ENCODE measurements at places on chromosomes 5 and 9. TPM values are rescaled to one million over a fixed set of nuclear protein-coding genes. Genes with fewer than 3 reads are reported as not detected.

- H3K4me3 ChIP-seq: no peak overlapping the region
- peaks cover 4% of the 10 kb centered on the region for H3K36me3 ChIP-seq
- no peak overlapping the region for H3K27ac ChIP-seq
- H3K4me1 ChIP-seq: no peaks in the 10 kb centered on the region
- DNase-seq: no peak
Observed at GRCh38 chr5:124418390-124418789, 328.0 kb downstream of the ZNF608 start.

Gene MYMK
- not detected for total RNA-seq

DNA sequence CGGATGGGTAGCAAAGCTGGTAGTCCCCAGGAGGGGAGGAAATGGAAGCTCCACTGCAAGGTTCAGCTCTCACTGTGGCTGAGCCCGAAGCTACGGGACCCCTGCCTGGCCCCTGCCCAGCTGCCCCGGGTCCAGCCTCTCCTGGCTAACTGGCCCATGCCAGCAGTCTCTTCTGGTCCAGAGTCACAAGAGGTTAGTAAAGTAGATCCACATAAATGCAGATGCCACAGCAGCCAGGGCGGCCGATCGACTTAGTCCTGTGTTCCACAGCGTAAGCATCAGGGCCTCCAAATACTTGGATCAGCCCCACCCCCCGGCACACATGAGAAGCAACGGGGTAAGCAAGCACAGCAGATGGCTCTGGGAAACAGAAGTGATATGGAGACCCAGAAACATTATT is 42.1 kb downstream of the MRPL36 start:
- no peak overlapping the region for H3K27ac ChIP-seq
- peak; percentile 80 for DNase-seq
- H3K4me3 ChIP-seq: no peak overlapping the region
- H3K27me3 ChIP-seq: peaks cover 20% of the 10 kb centered on the region
- H3K36me3 ChIP-seq: no peaks in the 10 kb centered on the region

Gene CARD19
- 28.3 TPM for total RNA-seq

Gene IL33
- total RNA-seq: not detected

- DNase-seq: no peak
- H3K36me3 ChIP-seq: peaks cover 36% of the 10 kb centered on the region
- peaks cover 5% of the 10 kb centered on the region for H3K4me1 ChIP-seq
- peak overlapping the region; percentile 67 for H3K27ac ChIP-seq
- H3K27me3 ChIP-seq: no peaks in the 10 kb centered on the region
Observed at GRCh38 chr5:96743805-96744204, 63.9 kb downstream of the ERAP1 start.

- no peak overlapping the region for H3K4me3 ChIP-seq
- DNase-seq: no peak
- H3K27me3 ChIP-seq: no peaks in the 10 kb centered on the region
- peaks cover 3% of the 10 kb centered on the region for H3K4me1 ChIP-seq
- peaks cover 25% of the 10 kb centered on the region for H3K36me3 ChIP-seq
Observed at GRCh38 chr5:55650386-55650785, 61.7 kb downstream of the SLC38A9 start.

Gene KCNMB1
- total RNA-seq: 23.2 TPM
